ENCODE measurements at places on chromosomes 4 and X. TPM values are rescaled to one million over a fixed set of nuclear protein-coding genes. Genes with fewer than 3 reads are reported as not detected.

DNA sequence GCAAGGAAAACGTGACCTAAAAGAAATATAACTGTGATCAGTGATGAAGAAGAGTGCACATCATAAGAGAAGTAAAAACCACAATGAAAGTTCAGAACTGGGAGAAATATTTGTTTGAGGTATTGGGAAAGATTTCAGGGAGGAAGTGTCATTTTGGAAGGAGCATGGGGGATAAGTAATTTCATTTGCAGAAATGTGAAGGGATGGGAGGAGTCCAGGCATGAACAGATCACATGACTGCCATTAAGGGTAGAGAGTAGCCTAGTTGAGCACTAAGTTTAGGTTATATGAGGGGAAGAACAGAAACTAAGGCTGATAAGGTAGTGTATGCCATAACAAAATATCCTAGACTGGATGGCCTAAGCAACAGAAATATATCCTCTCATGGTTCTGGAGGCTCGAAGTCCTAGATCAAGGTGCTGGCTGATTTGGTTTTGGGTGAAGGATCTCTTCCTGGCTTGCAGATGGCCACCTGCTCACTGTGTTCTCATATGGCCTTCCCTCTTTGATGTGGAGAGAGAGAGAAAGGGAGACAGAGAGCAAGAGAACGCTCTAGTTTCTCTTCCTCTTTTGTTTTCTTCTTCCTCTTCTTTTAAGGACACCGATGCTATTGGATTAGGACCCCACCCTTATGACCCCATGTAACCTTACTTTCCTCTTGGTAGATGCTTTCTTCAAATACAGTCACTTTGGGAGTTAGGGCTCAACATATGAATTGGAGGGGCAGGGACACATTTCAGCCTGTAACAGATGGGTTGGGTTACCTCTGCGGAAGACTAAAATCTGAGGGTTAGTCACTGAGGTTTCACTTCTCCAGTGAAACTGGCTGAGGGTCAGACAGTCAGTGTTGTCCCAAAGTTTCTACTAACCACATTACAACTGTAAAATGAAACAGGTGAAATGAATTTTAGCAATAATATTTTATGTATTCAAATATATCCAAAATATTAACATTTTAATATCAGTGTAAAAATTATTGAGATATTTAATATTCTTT lies 77.9 kb downstream of the EGF start:
- H3K4me1 ChIP-seq = peaks cover 15% of the 10 kb centered on the region
- no peak overlapping the region for H3K27ac ChIP-seq
- H3K36me3 ChIP-seq = no peaks in the 10 kb centered on the region
- H3K4me3 ChIP-seq = no peak overlapping the region
- H3K27me3 ChIP-seq = peaks cover 32% of the 10 kb centered on the region

DNA sequence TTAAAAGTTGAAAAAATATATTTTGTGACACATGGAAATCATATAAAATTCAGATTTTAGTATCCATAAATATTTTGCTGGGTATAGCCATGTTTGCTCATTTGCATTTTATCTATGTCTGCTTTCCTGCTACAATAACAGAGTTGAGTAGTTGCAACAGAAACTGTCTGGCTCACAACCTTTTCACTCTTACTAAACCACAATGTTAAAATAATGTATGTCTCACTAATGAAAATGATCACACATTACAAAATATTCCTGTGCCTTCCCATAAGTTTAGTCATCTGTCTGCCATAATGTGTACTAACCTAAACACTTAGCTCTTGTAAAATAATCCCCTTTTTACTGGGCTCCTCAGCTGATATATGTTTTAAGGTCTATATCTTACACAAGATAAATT lies 174.0 kb upstream of the PRPS2 start:
- H3K4me3 ChIP-seq = no peak overlapping the region
- no peaks in the 10 kb centered on the region for H3K4me1 ChIP-seq
- no peak overlapping the region for H3K27ac ChIP-seq
- no peak for DNase-seq
- no peaks in the 10 kb centered on the region for H3K27me3 ChIP-seq

DNA sequence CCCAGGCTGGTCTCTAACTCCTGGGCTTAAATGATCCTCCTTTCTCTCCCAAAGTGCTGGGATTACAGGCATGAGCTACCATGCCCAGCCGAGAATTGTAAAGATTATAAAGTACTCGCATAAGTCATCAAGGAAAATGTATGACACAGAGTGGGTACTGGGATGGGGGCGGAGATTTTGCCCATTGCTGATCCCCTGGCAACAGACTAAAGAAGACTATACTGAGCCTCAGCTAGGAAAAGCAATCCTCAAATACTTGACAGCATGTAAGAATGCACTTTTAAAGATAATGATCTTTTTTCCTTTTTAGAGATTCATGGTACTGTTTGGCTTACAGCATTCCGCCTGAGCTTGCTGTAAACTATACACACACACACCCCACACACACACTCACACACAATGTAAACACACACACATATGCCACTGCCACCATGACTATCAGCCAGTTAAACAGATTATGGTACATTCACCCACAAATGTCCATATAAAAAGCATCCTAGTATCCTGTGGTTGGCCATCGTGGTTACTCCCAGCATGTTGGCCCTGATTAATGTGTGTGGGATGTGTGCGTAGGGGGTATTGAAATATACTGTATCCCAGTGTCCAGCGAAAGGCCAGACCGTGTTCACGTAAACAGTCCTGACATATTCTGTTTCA lies 113.0 kb downstream of the AMELX start:
- peaks cover 4% of the 10 kb centered on the region for H3K27me3 ChIP-seq
- H3K27ac ChIP-seq = no peak overlapping the region
- no peak overlapping the region for H3K4me3 ChIP-seq
- no peaks in the 10 kb centered on the region for H3K4me1 ChIP-seq
- no peaks in the 10 kb centered on the region for H3K36me3 ChIP-seq

DNA sequence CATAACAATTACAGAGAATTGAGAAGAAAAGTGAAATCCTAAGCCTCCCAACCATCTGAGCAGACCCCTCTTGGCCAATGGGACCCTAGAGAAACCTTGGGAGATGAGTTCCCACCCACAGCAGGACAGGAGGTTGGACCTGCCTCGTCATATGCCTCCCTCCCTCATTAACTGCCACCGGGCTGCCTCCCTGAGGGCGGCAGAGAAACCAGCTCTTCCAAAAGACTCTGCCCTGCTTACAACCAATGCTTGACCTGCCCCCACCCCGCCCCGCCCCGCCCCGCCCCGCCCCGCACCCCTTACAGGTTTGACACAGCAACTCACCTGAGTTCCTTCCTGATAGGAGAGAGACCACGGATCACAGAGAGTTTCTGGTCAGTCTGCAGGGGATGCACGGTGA lies 86.1 kb downstream of the ADRA2C start:
- peaks cover 12% of the 10 kb centered on the region for H3K27me3 ChIP-seq
- no peak overlapping the region for H3K4me3 ChIP-seq
- no peaks in the 10 kb centered on the region for H3K4me1 ChIP-seq
- no peak overlapping the region for H3K27ac ChIP-seq
- no peaks in the 10 kb centered on the region for H3K36me3 ChIP-seq

DNA sequence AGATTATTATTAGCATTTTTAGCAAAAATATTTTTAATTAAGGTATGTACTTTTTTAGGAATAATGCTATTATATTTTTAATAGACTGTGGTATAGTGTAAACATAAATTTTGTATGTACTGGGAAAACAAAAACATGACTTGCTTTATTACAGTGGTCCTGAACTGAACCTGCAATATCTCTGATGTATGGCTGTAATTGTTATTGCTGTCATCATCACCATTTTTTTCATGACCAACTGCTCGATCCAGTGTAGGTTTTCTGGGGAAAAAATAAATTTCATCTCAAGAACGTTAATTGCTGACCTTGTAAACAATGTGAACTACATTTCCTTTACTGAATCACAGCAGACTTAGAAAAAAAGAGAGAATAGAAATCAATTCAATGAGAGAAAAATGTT lies 83.6 kb upstream of the ATOH1 start:
- H3K27me3 ChIP-seq = no peaks in the 10 kb centered on the region
- no peaks in the 10 kb centered on the region for H3K36me3 ChIP-seq
- H3K27ac ChIP-seq = no peak overlapping the region
- no peaks in the 10 kb centered on the region for H3K4me1 ChIP-seq
- H3K4me3 ChIP-seq = no peak overlapping the region

WAS gene
- 87.8 TPM for total RNA-seq

DNA sequence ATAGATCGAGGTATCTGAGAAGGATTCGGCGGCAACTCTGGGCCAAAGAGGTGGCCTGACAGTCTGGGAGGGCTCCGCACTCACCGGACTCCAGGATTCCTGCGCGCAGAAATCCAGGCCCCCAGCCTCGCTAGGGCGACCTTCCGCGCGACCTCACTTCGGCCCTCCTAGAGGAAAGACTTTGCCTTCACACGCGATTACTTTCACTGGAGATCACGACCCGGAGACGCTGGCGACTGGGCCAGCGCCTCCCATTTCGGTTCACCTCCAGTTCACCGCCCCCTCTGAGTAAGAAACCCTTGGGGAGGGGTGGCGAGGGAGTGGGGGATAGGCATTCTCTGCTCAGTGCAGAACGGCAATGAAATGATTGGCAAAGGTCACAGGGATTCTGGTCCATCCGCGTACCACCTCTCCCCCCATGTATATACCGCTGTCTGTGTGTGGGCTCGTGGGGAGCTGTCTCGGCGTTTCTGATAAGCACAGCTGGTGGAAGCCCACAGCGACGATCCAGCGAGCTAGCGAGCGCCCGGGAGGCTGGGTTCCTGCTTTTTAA lies 2.5 kb downstream of the POU3F4 start:
- H3K27ac ChIP-seq = no peak overlapping the region
- H3K27me3 ChIP-seq = peaks cover 73% of the 10 kb centered on the region
- no peak overlapping the region for H3K4me3 ChIP-seq
- peaks cover 4% of the 10 kb centered on the region for H3K4me1 ChIP-seq
- DNase-seq = no peak

- peaks cover 43% of the 10 kb centered on the region for H3K36me3 ChIP-seq
- no peaks in the 10 kb centered on the region for H3K27me3 ChIP-seq
- no peak overlapping the region for H3K4me3 ChIP-seq
- no peak overlapping the region for H3K27ac ChIP-seq
Observed at GRCh38 chr4:518569-519083, 19.6 kb downstream of the PIGG start.

CXCL6 gene
- not detected for total RNA-seq

GRCh38 chr4:41638203-41638602 lies 100.2 kb downstream of the LIMCH1 start:
- H3K4me1 ChIP-seq = no peaks in the 10 kb centered on the region
- H3K27me3 ChIP-seq = peaks cover 22% of the 10 kb centered on the region
- DNase-seq = no peak
- no peak overlapping the region for H3K4me3 ChIP-seq
- H3K36me3 ChIP-seq = no peaks in the 10 kb centered on the region

DNA sequence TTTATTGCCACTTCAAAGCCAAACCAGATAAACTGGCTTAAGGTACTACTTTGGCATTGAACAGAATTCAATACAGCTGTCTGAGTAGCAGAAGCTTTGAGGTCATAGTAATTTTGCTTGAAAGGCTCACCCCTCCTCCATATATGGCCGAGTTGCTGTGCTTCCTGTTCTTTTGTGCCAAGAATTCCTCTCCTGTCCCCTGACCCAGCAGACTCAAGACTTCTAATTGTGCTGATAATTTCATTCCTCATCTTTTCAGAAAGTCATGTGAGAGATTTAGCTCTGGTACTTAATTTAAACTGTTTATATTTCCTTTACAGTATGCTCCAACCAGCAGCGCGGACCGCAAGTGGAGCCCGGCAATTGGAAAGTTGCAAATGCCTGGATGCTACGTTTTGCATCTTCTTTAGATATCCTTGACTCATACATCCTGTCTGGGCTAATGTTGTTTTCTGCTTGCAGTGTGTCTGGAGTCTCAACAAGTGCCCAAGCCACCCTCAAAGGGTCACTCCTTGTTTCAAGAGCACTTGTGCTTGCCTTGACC lies 373.4 kb downstream of the PDGFC start:
- H3K4me3 ChIP-seq = no peak overlapping the region
- no peaks in the 10 kb centered on the region for H3K36me3 ChIP-seq
- no peaks in the 10 kb centered on the region for H3K4me1 ChIP-seq

DNA sequence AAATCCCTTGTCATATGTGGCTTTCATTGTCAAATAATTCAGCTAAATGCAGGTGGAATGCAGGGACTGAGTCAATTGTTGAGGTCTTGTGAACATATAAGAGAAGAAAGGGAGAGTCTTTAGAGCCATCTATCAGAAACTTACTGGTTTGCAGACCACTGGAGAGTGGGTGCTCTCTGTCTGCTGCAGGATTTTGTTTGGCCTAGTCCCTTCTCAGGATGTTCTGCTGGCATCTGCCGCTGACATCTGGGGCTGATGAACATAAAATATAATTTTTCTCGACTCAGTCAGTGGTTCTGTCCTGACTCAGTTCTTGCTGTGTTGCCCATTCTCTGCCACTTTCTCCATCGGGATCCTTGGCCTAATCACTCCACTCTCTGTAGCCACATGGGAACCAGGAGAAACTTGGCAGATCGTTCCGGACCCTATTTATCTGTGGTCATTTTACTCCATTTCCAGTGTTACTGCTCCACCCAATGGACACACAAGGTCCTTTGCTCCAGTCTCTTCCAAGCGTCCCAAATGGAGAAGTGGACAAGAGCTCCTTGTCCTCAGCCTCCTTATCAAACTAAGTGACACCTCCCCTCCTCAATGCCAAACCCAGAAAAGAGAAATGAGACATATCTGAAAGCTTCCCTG lies 436.2 kb downstream of the FAT4 start:
- no peaks in the 10 kb centered on the region for H3K36me3 ChIP-seq
- no peak overlapping the region for H3K4me3 ChIP-seq
- no peaks in the 10 kb centered on the region for H3K4me1 ChIP-seq
- H3K27me3 ChIP-seq = no peaks in the 10 kb centered on the region
- no peak for DNase-seq

MAOB gene
- not detected for total RNA-seq

DNA sequence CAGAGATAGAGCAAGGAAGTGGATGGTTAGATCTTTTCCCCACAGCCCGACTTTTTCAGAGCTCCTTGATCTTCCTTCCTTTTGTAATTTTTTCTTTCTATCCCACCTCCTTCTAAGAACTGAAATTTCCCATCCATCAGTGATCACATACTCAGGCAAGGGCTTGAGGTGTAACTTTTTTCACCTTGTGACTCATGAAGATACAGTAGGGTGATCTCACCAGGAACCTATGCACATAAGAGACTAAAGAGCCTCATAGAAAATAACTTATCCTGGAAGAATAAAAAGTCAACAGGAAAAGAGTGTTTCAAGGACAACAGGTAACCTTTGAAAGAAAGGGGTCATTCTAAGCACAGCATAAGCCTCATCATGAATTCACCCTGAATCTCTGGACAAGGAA lies 131.2 kb upstream of the HCCS start:
- H3K27me3 ChIP-seq = no peaks in the 10 kb centered on the region
- no peaks in the 10 kb centered on the region for H3K36me3 ChIP-seq
- no peak for DNase-seq
- no peaks in the 10 kb centered on the region for H3K4me1 ChIP-seq

- peak overlapping the region; percentile 79 for H3K4me3 ChIP-seq
- H3K27me3 ChIP-seq = peaks cover 32% of the 10 kb centered on the region
Observed at GRCh38 chr4:153222707-153223426, 18.6 kb downstream of the TRIM2 start.

DNA sequence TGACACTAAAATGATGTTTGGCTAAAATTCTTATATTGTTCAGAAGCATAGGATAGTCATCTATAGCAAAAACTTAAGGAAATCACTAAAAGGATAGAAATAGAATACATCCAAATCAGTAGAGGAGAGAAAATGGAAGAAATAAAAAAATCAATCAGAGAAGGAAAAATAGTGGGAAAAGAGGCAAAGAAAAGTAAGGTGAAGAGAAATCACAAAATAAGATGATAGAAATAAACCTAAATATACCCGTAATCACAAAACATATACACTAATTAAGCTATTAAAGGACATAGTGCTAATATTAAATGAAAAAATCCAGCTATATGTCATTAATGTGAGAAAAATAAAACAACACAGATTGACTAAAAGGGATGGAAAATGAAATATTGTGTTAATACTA lies 6.3 kb downstream of the PGRMC2 start:
- H3K4me3 ChIP-seq = no peak overlapping the region
- no peaks in the 10 kb centered on the region for H3K27me3 ChIP-seq
- no peak for DNase-seq
